Stimulated activated CD4-positive, alpha-beta T cell treated with anti-CD3 and anti-CD28 coated beads, Interleukin-4, amount 100 ng/mL, for 24 hours (primary cell): ENCODE measurements at places on chromosomes 13 and 19.

GRCh38 chr13:45403081-45403480, 15.1 kb downstream of the SLC25A30 start:
- no peak for DNase-seq

DNA sequence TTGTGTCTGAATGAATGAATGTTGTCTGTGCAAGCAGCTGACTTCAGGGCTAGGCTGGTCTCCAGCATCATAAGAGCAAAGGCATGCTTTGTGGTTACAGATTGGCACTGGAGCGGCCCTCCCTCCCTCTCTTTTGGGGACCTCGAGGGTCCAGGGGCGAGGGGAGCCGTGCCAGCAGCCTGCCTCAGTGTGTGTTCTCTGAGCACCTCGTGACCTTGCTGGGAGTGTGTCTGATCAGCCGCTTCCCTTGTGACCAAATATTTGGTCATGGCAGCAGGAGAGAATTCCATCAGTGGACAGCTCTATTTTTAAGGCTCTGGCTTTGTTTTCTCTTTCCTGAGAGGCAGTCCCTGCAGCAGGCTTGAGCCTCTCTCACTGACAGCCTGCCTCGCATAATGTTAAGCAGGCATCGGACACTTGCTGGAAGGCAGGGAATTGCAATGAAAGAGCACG, 329.7 kb downstream of the UQCRFS1 start:
- no peak for DNase-seq

- DNase-seq, result no peak
Observed at GRCh38 chr13:78934336-78934735, 275.4 kb upstream of the OBI1 start.

GRCh38 chr13:75255653-75256052, 226.3 kb downstream of the TBC1D4 start:
- DNase-seq, result no peak

DNA sequence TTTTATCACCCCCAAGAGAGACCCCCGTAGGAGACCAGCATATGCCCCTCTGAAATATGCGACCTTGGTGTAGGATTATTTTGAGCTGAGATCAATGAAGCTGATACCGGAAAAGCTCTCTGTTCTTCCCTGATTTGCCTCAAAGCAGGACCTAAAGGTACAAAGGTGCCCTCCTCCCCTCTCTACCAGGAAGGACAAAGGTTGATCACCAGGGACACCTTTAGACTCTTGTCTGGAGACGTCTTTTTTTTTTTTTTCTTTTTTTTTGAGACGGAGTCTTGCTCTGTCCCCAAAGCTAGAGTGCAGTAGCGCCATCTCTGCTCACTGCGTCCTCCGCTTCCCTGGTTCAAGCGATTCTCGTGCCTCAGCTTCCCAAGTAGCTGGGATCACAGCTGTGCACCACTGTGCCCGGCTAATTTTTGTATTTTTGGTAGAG, 792 bp upstream of the PEX11G start:
- no peak for DNase-seq

GRCh38 chr19:19540064-19540714, 2.1 kb downstream of the CILP2 start:
- peak; percentile 58 for DNase-seq

- DNase-seq, result peak; percentile 9
Observed at GRCh38 chr19:39342647-39343305, 555 bp downstream of the SAMD4B start.

DNA sequence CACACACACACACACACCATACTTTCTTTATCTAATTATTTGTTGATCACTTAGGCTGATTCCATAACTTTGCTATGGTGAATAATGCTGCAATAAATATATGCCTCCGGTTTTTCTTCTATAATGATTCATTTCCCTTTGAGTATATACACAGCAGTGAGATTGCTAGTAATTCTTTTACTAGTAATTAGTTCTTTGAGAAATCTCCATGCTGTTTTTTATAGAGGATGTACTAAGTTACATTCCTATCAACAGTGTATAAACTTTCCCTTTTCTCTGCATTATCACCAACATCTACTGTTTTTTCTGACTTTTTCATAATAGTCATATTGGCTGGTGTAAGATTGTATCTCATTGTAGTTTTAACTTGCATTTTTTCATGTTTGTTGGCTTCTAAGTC, 1405.1 kb downstream of the PCDH9 start:
- DNase-seq, result no peak

GRCh38 chr19:763181-763580, 12.3 kb downstream of the MISP start:
- no peak for DNase-seq

- DNase-seq, result peak; percentile 47
Observed at GRCh38 chr19:56333506-56333905, 18.9 kb upstream of the ZSCAN5A start.

- no peak for DNase-seq
Observed at GRCh38 chr13:110236831-110237261, 70.1 kb downstream of the COL4A1 start.

DNA sequence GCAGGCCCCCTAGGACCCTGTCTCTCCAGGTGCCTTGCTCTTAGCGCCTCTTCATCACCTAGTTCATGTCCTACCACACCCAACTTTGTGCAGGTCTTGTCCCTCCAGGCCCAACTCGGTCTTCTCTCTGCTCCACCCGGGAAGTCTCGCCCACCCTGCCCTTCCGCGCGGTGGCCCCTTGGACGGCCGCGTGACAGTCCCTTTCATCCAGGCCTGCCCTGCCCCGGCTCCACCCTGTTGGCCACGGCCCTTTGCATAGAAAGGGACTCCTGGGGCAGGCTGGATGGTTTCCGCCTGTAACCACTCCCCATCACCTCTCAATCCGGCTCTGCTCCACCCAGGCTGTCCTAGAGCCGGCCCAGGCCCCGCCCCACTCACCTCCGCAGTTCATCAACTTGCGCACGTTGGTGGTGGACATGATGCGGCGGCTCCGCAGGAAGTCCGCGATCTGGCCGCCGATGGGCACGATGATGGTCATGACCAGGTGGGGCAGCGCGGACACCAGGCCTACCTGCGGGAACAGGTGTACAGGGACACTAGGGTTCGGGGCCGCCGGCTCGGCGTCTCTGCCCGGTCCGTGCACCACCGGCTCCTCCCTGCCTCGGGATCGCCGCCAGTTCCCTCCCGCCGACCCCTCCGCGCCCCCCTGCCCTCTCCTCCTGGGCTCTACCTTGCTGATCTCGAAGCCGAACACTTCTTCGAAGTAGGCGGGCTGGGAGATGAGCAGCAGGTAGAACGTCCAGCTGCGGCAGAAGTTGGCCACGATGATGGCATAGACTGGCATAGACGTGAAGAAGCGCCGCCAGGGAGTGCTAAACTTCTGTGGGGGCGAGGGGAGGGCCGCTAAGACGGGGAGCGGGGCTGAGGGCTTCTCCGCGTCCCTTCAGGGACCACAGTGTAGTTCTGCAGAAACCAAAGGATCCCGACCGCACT, 7.2 kb downstream of the GFY start:
- DNase-seq, result no peak
